Esophagus muscularis mucosa (tissue), 4 donors: ENCODE measurements at places on chromosomes 2 and 18. TPM values are rescaled to one million over a fixed set of nuclear protein-coding genes. Genes with fewer than 3 reads are reported as not detected.

GRCh38 chr2:21381421-21381820, 257.7 kb downstream of the TDRD15 start:
- DNase-seq = no peak

CGREF1 gene
- 0.50 TPM for total RNA-seq

DNA sequence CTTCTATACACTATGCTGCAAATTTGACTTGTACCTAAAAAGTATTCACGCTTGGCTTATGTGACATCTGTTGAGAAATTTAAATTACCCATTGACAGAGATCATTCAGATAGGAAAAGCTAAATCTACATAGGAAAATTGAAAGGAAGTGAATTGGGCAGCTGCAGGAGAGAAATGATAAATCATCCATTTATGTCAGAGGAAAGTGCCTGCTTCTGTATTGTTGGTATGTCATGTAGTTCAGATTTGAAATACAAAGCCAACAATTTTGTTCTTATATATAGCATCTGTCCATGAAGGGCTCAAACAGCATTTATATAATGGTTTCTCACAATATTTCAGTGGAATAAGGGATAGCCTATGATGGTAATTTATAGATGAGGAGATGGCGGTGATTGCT, 17.6 kb downstream of the LINC00305 start:
- no peak for DNase-seq

- DNase-seq = no peak
Observed at GRCh38 chr2:230441227-230441897, 25.4 kb downstream of the SP100 start.

DNA sequence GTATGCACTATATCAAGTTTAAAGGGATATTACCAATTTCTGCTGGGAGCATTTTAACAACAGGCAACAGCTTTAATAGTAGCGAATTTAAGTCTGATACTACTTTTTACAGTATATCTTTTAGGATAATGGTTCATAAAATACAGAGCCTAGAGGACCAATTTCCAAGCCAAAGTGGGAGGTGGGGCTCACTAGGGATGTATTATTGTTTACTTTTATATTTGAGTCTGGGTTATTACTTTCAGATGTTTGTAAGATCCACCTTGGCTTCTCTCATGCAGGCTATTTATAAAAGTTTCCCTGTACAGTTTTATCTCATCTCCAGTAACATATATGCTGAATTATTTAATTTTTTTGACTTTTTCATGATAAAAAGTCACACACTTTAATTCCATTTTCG, 242.0 kb downstream of the CMPK2 start:
- DNase-seq = no peak

GRCh38 chr18:22467760-22468553, 50.2 kb upstream of the CTAGE1 start:
- DNase-seq = no peak

- DNase-seq = no peak
Observed at GRCh38 chr2:190338453-190338852, 4.9 kb upstream of the INPP1 start.

GRCh38 chr2:108971661-108972566, 17.1 kb downstream of the EDAR start:
- DNase-seq = no peak

GNLY gene
- total RNA-seq = 0.84 TPM

EFR3B gene
- 2.9 TPM for total RNA-seq

DNA sequence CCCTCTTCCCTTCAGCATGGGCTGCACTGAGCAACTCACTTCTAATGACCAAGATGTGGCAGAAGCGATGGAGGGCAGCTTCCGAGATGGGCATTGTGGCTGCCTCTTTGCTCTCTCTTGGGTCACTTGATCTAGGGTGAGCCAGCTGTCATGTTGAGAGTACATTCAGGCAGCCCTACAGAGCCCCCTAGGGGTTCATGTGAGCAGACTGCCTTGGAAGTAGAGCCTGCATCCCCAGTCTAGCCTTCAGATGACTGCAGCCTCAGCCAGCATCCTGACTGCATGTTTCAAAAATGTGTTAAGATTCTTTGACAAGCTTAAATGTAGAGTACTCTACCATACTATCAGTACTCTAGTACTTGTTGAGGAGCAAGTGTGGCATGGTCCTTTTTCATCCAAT, 143.9 kb downstream of the NCK2 start:
- no peak for DNase-seq

DNA sequence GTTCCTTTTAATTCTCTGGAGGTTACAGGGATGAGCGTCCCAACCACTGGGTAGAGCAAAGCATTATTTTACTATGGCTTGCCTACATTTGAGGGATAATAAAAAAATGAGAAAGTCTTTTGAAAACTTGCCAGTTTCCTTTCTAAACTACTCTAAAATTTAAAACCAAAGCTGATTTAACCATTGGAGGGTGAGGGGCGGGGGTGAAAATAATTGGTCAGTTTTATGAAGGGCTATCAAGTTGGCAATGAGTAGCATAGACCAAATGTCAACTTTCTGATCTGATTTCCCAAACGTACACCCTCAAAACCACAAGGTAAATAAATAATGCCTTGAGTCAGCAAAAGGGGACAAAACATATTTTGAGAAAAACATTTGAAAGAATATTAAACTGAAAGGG, 85.7 kb upstream of the STK17B start:
- no peak for DNase-seq

ST6GAL2 gene
- 3.6 TPM for total RNA-seq

ARHGAP28 gene
- total RNA-seq = 1.7 TPM

TFCP2L1 gene
- total RNA-seq = 1.6 TPM

GRCh38 chr2:218970894-218971293, 11.4 kb downstream of the CDK5R2 start:
- no peak for DNase-seq

DNA sequence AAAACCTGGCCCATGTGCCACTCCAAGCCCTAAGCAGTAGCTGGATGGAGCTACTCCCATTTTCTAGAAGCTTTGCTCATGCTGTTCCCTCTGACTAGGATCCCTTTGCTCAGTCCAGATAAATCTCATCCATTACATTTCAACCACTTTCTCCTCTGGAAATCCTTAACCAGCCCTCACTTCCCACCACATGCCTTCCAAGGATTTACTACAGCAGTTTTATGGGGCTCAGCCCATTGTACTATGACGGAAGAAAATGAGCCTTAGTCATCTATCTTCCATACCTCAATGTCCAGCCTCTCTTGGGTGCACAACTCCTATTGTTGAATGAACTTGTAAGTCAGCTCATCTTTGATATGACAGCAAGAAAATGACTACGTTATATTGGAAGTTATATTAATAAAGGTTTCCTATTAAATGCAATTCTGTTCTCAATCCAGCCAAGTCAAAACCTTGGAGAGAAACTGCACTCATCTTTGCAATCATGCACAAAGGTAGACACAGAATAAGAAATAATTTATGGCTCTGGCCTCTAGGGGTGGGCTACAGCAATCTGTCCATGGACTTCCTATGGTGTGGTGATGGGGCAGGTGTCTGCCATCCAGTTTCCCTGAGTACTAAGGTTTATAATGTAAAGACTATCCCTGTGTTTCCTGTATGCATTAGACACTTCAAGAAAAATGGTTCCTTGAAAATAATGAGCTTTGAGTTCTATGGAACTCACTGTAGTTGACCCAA, 3.4 kb downstream of the B4GALT6 start:
- no peak for DNase-seq

DNA sequence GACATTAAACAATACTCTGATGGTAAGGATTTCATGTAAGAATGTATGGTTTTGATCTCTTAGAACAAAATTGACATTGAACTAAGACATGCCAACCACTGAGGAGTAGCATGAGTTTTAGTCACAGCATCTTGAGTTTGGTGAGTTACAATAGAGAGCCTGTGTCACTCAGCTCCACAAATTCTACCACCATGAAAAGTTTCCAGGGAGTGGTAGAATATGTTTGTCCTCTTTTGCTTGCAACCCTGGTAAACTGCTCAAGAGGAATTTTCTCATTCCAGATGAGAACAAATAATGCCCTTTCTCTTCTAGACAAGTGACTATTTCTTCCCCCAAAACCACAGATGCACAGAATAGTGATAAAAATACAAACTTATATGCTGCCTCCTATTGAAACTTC, 502.0 kb upstream of the VRK2 start:
- no peak for DNase-seq

- no peak for DNase-seq
Observed at GRCh38 chr2:41943159-41943558, 104.7 kb upstream of the PKDCC start.

RGPD8 gene
- 11.6 TPM for total RNA-seq

GRCh38 chr18:26662996-26663395, 114.6 kb upstream of the KCTD1 start:
- no peak for DNase-seq

DYNC1I2 gene
- 116 TPM for total RNA-seq

GRCh38 chr2:213766062-213766461, 481.8 kb downstream of the SPAG16 start:
- DNase-seq = no peak

DSEL gene
- total RNA-seq = 10.0 TPM

DNA sequence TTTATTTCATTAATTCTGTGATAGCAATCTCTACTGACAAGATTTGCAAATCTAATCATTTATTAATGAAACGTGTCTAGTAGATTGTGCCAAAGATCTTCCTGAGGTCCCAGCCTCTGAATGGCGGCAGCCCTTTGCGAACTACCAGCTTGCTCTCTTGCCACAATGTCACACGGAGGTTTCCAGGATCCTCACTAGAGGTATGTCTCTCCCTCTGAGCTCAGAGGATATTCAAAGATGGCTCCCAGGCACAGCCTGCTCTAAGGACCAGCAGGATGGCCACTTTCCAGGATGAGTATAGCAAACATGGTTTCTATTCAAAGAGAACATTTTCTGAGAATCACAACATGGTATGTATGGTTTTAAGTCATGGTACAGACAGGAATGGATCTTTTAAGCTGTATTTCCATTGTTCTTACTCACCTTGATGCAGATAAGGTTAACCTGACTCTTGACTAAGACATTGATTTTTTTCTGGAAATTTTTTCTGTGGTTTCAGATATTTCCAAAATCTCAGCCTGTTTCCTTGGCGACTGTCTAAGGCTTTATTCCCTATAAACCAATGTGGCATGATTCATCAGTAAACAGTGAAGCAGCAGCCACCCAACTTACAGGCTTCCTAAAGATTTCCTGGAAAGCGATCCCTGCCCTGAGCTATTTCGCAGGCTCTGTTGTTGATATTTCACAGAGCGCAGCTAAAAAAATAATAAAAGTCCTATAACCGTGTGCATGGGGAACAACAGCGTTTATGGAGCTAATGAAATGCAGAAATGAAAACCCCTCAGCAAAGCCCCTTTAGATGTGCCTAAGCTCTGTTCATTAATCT, 54.1 kb upstream of the KLF7 start:
- peak; percentile 31 for DNase-seq
